ENCODE measurements at places on chromosomes 3 and 15.

DNA sequence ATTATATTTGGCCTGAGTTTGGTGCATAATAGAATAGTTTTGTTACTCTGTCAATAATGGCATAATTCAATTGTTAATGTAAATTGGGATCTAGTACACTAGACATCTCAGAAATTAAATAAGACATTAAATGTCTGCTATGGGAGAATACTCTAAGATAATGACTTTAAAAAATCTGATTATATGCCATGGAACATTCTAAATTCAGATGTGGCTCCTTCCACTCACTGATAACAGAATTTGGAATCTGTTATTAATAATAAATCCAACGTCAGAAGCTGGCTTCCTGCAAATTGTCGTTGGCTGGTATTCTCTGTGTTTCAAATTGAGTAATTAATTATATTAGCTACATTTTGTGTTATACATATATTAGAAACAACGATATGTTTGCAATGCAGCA lies 258.1 kb downstream of the CNTN6 start:
- DNase-seq, result no peak

DNA sequence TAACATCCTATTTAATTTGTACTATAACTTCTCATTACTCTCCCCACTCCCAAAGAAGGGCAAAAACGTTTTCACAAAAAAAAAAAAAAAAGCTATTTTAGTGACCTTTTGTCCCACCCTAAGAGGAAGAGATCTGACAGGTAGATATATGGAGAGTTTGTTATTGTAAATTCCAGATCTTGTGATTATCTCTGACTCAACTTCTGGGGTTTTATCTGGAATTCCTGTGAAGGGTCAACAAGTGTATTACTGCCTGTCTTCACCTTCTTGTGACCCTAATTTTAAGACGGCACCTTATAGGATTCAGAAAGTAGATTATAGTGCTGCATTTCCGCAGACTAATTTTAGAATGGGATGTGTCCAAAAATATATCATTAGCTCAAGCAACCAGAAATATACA lies 205.9 kb upstream of the CDIN1 start:
- no peak for DNase-seq

GRCh38 chr15:60793656-60794055 lies 314.7 kb upstream of the ICE2 start:
- no peak for DNase-seq

DNA sequence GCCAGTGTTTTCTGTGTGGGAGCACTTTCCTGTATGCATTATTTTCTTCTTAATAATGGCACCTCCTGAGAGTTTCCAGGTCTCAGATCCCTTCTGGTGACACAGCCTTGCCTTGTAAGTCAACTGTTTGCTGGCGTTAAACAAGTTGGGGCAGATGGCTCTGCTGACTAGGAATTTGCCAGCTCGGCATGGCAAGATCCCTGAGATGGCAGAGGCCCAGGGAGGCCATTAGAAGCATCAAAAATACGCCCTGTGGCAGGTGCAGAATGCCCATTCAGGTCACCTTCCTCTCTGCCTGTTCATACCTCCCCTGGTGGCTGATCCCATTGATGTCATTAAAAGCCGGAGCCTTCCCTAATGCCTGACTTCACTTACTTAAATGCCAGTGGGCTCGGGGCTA lies 320.9 kb upstream of the CTDSPL start:
- DNase-seq, result no peak

GRCh38 chr3:177528306-177529070 lies 331.2 kb upstream of the TBL1XR1 start:
- no peak for DNase-seq

DNA sequence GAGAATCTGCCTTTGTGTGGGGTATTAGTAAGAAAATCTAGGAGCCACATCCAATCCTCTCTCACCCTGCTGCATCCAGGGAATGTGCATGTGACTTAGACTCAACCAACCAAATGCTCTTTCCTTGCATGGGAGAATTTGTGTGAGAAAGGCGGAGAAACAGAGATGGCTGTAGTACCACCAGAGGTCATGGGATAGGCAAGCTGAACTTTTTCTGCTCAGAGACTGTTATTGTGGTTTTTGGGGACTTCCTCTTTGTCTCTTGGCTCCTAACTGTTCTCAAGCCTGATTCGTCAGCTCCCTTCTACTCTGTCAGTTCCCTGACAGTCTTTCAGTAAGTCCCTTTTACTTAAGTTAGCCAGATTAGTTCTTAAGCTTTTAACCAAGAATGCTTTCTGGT lies 2.6 kb upstream of the ZSCAN2 start:
- DNase-seq, result no peak

GRCh38 chr3:78764634-78765033 lies 1003.2 kb downstream of the ROBO1 start:
- no peak for DNase-seq

Data from glutamatergic neuron (in vitro differentiated cells).